ENCODE measurements at places on chromosomes 2 and 18.

- no peak for DNase-seq
These were observed 681.3 kb upstream of the CDH2 start for GRCh38 chr18:28858248-28858647.

DNA sequence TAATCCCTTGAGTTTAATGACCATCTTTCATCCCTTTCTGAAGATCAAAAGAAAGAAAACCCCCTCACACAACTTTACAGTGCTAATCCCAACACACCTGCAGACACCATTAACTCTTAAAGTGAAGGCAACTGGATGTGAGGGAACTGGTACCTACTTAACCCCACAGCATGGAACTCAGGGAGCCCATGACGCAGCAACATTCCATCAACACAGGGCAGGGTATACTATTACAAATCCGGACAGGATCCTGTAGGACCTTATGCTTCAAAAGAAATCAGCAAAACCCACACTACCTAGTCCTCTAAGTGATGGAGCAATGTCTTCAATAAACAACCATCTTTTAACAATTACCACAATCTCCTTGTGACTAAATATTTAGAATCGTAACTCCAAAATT is 78.6 kb downstream of the FARSB start:
- no peak for DNase-seq

- no peak for DNase-seq
These were observed 44.1 kb downstream of the TGFA start for GRCh38 chr2:70509565-70509964.

- no peak for DNase-seq
These were observed 58.7 kb downstream of the PDCL3 start for GRCh38 chr2:100621371-100621951.

DNA sequence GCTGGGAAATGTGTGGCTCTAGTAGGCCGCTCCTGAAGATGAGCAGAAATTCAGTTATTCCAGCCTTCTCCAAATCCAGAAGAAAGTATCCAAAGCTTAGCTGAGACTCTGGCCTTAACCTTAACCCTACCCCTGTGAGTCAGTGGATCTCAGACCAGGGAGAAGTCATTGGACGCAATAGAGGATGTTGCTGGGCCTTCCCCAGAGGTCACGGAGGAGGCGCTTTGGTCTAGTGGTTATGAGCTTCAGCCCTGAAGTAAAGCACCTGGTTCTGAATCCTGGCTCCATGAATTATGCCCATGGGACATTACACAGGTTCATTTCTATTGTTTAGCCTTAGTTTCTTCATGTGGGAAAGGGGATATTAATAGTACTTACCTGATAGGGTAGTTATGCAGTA is 24.0 kb downstream of the PKDCC start:
- DNase-seq, result no peak

GRCh38 chr18:36377626-36378025 is 80.1 kb downstream of the FHOD3 start:
- no peak for DNase-seq

- DNase-seq, result no peak
These were observed 108.1 kb downstream of the XRCC5 start for GRCh38 chr2:216216951-216217903.

DNA sequence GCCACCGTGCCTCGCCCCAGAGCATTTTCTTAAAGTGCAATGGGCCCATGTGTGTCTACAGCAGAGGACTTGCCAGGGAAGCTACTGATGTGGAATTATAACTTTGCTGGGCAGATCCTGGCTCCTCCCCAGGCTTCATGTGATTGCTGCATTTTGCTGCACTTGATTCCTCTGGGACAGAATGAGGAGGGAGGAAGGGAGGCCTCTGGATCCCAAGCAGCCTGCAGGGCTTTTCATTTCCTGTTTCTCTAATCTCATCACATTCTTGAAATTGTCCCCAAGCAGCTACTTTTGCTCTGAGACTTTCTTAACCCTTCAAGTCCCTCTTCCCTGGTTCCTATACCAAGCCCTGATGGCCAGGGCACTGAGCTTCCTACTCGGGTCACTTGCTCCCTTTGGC is 134.4 kb upstream of the SEC11C start:
- no peak for DNase-seq

- no peak for DNase-seq
These were observed 321.2 kb upstream of the CDH7 start for GRCh38 chr18:65429601-65430000.

- no peak for DNase-seq
These were observed 16.1 kb downstream of the RAB1A start for GRCh38 chr2:65113816-65114215.

DNA sequence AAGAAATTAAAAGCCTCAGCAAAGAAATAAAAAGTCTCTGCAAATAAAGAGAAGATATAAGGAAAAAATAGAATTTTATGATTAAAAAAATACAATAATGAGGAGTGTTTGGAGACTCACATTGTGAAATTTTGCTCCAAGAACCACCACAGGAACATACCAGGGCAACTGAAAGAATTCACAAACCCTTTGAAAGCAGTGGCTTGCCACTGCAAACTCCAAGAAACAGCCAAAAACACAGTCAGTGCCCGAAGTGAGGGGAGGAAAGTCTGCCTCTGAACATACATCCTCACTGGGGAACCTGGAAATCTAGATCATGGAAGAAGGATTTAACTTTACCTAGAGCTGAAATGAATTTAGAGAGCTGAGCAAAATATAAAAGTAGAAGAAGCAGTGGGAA is 33.1 kb downstream of the EVA1A start:
- DNase-seq, result no peak

- no peak for DNase-seq
These were observed 175.2 kb upstream of the ALPP start for GRCh38 chr2:232203166-232203891.

- DNase-seq, result no peak
These were observed 32.9 kb downstream of the LOXHD1 start for GRCh38 chr18:46624127-46624526.

DNA sequence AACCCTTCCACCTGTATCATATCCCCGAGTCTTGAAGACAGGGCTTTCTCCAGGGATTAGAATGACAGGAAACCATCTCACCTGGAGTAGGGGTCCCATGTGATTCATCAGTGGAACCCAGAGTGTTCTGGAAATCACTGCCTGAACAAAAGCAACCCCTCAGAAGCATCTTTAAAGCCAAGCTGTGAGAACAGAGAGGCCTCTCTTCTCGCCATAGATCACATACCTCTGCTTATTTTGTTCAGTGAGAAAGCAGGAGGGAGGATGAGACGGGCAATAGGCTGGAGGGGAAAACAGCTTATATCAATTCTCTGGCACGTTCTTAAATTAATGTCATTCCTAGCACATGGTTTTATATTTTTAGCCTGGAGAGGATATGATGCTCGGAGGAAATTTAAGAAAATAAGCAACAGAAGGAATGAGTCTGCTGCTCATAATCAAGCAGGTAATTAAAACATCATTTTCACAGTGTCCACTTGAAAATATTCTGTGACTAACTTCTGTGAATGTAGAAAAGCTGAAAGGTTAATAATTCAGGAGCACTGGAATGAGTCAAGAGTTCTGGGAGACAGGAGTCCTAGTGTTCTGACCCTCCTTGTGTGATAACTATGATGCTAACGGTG is 213.6 kb upstream of the SP5 start:
- no peak for DNase-seq

- DNase-seq, result no peak
These were observed 170.2 kb downstream of the PRKCE start for GRCh38 chr2:45821558-45822271.

DNA sequence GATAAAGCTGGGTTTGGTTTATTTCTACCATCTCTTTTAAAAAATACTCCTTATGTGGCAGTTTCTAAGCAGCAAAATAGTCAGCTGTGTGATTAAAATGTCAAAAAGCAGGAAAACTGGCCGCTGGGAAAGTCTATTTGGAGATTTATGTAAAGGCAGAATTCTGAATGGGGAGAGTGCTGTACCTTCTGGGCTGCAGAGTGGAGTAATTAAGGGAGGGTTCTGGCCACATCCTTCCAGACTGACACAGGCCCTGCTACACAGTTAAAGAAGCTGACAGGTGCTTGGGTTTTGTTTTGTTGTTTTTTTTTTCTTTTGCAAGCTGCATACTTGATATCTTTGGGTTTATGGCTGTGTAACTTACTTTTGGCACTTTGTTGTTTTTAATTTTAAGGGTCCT is 157.2 kb downstream of the WDSUB1 start:
- no peak for DNase-seq

GRCh38 chr2:129744649-129745048 is 234.8 kb upstream of the RAB6C start:
- DNase-seq, result no peak

GRCh38 chr2:187654535-187654934 is 100.3 kb upstream of the TFPI start:
- DNase-seq, result no peak

- DNase-seq, result no peak
These were observed 12.2 kb downstream of the FHOD3 start for GRCh38 chr18:36309436-36310391.

All from stimulated activated naive B cell treated with anti-CD40 and anti-IgM and Interleukin-4, amounts not matched to agents 10 μg/mL and 1 μg/mL and 100 μg/mL, for 72 hours (primary cell).